CD4-positive, alpha-beta T cell treated with Interleukin-10 for 1 hour (primary cell): ENCODE measurements at places on chromosomes 5 and 9.

DNA sequence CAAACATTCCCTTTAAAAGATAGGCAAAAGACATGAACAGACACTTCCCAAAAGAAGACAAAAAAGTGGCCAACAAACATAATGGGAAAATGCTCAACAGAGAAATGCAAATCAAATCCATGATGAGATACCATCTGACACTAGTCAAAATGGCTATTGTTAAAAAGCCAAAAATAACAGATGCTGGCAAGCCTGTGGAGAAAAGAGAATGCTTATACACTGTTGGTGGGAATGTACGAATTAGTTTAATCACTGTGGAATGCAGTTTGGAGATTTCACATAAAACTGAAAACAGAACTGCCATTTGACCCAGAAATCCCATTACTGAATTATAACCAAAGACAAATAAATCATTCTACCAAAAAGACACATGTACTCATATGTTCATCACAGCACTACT, 58.3 kb upstream of the WDR41 start:
- no peak for DNase-seq

- DNase-seq = no peak
These were observed 68.2 kb upstream of the STC2 start for GRCh38 chr5:173396311-173396993.

- DNase-seq = no peak
These were observed 257.5 kb upstream of the PANK3 start for GRCh38 chr5:168836603-168837231.

DNA sequence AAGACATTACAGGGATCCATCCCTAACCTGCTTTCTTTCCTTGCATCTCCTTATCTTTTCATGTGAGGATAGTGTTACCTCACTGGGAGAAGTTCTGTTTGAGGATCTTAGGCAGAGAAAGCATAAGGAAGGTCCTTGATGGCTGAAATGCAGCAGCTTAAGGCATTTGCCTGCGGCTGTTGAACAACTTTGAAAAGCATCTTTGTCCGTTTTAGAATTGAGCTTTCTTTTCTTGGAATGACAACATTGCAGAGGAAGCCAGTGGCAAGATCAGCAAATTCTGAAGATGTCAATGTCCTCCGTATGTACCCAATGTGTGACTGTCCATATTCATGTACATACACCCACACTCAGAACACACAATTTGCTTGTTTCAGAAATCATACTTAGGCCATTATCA, 436.2 kb downstream of the GABRG2 start:
- DNase-seq = no peak

DNA sequence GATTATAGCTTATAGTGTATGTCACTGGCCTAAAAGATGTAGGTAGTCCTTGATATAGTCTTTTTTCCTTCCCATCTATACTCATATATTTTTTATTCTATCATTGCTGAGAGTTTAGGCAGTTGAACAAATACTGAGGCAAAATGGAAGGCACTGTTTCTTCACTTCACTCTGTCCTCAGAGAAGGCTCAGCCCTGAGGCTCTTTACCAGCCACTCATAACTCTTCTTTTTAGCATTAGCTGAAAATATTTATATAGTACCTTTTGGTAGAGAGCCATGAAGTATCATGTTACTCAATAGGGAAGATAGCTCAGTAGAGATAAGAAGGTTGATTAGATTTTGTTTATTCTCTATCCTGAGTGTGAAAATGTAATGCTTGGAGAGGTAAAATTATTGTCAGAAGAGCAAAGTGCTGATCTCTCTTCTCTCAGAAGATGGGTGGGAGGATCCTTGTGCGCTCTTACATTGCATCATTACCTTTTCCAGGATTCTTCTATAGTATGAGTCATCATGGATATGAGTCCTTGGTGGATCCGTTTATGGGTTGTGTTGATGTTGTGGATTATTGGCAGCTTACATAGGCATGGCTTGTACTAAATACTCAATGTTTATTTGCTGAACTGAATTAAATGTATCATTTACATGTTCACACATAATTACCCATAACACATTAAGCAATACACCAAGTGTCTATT, 88.1 kb downstream of the ANXA1 start:
- DNase-seq = no peak

DNA sequence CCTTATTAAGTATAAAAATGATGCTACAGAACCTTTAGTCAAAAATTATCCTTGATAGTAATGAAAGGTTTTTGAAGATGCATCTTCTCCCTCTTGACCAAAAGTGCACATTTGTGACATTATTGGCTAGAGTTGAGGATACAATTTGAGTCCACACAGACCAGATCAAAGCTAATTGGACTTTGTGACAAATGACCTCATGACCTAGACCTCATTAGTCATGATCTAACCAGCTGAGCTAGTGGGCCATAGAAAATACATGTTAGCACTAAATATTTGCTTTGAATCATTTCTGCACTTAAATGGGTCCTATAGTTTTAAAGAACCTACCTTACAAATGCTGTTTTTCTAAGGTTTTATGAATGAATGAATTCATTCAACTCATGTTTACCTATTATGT, 182.1 kb downstream of the RFX3 start:
- DNase-seq = no peak

DNA sequence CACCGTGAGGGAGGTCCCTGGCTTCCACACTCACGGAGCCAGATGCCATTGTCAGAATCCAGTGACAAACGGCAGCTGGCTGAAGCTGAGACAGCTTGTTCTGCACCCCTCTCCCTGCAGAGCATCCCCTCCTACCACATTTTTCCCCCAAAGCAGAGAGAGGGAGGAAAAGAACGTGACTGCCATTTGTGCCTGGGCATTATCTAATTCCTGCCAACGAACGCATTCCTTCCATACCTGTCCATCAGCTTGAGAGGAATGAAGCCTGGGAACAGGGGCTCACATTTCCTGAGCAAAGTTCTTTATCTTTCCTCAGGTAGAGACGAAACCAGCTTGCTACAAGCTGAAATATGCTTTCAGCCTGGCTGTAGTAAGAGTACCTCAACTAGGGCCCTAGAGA, 175.4 kb downstream of the SLIT3 start:
- DNase-seq = no peak

GRCh38 chr9:93460689-93461413, 7.5 kb upstream of the FAM120AOS start:
- DNase-seq = no peak

GRCh38 chr5:27473307-27474046, 435.1 kb upstream of the CDH9 start:
- DNase-seq = no peak

DNA sequence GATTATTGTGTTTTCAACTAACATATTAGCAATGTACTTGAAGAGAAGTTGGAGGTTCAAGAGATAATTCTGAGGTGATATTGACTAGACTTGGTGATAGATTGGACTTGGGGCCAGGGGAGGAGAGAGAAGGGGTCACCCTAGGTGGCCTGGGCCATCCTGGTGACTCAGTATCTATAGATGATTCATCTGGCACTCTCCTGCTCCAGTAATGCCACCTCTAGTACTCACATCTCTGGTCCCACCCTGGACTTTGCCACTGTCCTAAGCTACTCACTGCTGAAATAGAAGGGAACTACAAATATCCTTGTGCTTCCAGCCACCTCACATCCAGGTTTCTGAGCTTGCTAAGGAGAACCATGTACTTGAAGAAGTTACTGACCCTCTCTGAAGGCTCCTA, 249.9 kb downstream of the ARRDC3 start:
- no peak for DNase-seq

DNA sequence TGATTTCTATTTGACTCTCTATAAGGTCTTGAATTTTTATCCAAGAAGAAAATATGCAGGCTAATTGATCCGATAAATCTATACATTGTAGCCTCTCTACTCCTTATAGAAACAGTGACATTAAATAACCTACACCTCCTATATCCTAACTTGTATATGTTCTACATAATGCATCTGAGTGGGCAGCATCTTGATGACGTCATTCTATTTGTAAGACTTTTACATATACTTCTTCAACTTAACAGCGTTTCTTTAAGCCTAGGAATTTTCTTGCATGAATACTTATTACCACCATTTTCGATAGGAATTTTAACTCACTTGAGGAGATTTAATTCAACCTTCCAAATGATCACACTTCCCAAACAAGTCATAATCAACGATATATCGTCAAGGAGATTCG, 869.0 kb downstream of the PTPRD start:
- no peak for DNase-seq

GRCh38 chr5:54001976-54002775, 308.2 kb downstream of the ARL15 start:
- no peak for DNase-seq

DNA sequence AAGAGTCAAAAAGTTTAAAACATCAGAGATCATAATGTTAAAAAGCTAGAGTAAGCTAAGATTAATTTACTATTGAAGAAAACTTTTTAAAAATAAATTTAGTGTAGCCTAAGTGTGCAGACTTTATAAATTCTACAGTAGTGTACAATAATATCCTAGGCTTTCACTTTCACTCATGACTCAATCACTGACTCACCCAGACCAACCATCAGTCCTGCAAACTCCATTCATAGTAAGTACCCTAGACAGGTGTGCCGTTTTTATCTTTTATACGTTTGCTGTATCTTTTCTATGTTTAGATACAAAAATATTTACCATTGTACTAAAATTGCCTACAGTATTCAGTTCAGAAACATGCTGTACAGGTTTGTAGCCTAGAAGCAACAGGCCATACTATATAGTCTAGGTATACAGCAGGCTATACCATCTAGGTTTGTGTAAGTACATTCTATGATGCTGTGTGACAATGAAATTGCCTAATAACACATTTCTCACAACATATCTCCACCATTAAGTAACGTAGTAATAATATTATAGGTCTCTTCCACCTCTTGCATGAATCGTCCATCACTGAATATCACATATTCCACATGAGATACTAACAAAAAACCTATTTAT, 59.2 kb downstream of the MEGF9 start:
- no peak for DNase-seq

GRCh38 chr5:134975843-134976242, 8.1 kb downstream of the CATSPER3 start:
- no peak for DNase-seq

GRCh38 chr5:83249156-83249555, 171.8 kb downstream of the XRCC4 start:
- DNase-seq = no peak

DNA sequence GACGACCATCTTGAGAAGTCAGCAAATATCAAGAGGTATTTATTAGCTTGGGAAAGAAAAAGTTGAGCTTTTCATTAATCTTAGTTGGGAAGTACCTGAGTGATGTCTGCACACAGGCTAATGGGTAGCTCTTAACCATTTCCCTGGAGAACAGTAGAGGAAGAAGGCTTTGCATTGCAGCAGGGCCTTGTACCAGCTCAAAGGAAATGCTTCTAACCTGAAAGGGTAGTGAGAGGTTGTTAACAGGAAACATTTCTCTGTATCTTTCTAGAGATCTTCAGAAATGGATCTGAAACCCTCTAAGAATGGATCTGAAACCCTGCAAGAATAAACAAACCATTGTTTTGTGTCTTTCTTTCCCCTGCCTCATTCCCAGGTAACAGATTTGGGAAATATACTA, 393.3 kb downstream of the PLK2 start:
- no peak for DNase-seq

- no peak for DNase-seq
These were observed 156.1 kb upstream of the ADAMTSL1 start for GRCh38 chr9:18317896-18318295.

DNA sequence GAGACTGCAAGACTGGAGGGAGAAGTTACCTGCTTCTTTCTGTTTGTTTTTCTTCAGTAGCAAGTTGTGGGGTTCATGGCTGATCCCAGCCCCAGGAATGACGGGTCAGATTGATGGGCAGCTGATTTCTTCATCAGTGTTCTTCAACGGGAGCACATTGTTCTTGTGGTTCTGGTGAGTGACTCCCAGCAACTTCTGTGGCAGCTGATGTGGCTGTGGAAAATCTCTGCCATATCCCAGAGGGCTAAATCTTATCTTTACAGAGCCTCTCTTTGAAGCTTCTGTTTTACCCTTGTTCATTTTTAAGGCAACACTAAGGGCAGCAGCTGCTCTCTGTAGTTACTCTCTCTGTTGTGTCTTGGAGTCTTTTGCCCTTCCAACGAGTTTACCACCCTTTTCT, 710.3 kb downstream of the PRELID2 start:
- DNase-seq = no peak

DNA sequence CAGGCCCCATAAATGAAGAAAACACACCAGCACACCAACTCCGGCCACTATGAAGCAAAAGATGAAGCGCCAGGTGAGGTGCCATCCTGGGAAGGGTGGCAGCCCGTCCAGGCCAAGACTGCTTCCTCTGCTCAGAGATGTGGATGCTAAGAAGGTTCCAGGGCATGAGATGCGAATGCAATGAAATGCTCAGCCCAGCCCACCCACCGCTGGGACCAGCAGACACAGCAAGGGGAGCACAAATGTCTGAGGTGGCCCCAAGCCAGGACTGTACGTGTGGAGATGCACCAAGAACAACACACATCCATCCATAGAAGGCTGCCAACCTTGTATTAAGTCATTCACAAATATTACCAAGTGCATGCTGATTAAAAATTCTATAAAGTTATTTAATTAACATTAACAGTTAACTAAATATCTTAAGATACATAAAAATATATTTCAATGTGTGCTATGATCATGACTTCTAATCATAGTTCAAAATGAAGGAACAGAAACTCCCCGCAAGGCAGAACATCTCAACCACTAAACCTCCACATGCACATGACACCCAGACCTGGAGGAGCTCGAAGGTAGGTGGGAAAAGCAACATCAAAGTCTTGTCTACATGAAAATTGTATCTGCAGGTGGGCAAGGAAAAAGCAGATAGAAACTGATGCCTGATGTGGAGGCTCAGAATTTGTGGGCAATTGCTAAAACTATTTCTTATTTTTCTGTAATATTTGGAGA, 43.7 kb downstream of the BICD2 start:
- no peak for DNase-seq

- DNase-seq = no peak
These were observed 741.3 kb downstream of the TLE1 start for GRCh38 chr9:80948066-80948465.

GRCh38 chr5:147148715-147149114, 86.1 kb upstream of the STK32A start:
- no peak for DNase-seq

GRCh38 chr5:54860321-54860720, 125.1 kb downstream of the ESM1 start:
- DNase-seq = no peak

- DNase-seq = no peak
These were observed 595.7 kb downstream of the EFNA5 start for GRCh38 chr5:107074996-107075395.

- no peak for DNase-seq
These were observed 657.9 kb downstream of the ACTL7B start for GRCh38 chr9:108197899-108198298.

GRCh38 chr5:1851290-1851934, 31.3 kb downstream of the IRX4 start:
- no peak for DNase-seq

- DNase-seq = no peak
These were observed 231.6 kb upstream of the TAS2R1 start for GRCh38 chr5:9861666-9862256.

DNA sequence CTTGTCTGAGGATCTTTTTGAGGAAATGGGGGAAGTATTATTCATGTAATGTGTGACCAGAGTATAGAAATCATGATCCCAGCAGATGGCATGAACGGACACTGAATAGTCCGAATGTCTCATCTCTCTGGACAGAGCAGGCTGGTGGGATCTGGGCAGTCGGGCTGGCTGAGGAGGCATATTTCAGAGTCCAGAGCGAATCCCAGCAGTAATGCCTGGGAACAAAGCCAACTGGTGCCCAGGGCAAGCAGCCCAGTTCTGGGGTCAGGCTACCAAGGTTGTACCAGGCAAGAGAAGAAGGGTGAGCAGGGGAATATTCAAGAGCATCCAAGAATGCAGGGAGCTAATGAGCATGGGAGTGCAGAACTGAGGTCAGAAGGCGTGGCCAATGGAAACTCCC, 306.4 kb downstream of the ZSWIM6 start:
- no peak for DNase-seq
